Activated T-cell treated with anti-CD3 and anti-CD28 coated beads, Interleukin-2, amount 50 U/mL, for 1 hour (primary cell): ENCODE measurements at places on chromosomes 5 and 9.

DNA sequence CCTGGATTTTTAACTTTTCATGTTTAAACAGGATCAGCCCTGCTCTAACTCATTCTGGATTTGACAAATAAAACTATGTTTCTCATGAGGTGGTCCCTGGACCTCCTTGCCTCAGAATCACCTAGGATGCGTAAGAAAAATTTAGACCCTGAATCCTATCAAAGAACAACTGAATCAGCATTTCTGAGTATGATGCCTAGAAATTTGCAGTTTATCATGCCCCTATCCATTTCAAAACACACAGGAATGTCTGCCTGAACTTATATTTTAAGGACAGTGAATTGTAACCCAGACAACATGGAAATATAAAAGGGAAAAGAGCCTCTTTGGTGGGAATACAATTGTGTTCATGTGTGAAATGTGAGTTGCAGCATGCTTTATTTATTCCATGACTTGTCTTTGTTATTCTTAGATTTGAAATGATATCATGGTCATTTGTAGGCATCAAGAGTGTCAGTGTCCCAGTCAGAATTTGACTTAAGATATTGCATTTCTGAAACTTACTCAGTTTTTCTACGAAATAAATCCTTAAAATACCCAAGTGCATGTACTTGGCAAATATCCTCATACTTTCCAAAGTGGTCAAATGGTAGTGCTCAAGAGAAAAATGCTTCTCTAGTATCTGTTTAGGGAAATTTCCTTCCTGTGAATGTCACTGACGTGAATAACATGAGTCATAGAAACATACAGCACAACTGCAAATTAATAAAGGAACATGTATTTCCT is 144.3 kb downstream of the GIN1 start:
- no peak for DNase-seq

DNA sequence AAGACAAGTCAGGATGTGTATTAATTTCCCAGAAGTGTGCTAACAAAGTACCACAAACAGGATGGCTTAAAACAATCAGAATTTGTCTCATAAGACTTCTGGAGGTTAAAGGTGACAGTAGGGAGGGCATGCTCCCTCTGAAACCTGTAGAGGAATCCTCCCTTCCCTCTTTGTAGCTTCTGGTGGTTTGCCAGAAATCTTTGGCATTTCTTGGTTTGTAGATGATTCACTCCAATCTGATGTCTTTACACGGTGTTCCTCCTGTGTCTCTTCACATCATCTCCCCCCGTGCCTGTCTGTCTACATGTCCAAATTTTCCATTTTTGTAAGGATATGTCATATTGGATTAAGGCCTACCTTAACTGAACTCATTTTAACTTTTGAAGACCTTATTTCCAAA is 471.5 kb downstream of the ZNF608 start:
- no peak for DNase-seq

- DNase-seq, result no peak
These were observed 264.3 kb downstream of the ARRDC3 start for GRCh38 chr5:91118796-91119195.

DNA sequence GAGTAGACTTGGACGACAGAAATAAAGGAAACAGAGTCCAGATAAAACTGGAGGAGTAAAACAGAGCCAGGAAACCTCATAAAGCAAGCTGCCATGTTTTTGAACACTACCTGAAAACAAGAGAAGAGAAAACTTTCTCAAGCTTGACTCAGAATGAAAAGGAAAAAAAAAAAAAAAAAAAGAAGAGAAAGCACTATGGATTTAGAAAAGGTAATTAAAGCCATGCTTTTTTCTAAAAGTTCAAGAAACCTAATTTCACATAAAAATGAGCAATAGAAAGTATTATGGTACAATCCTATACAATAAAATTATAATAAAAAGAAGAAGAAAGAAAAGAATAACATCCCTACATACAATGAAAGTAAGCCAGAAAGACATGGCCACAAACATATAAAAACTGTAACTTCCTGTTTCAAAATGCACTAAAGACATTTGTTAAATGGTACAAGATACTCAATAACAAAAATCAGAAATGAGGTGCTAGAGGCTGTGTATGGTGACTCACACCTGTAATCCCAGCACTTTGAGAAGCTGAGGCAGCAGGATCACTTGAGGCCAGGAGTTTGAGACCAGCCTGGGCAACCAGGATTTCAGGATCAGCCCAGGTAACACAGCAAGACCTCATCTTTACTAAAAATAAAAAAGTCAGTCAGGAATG is 129.5 kb downstream of the SIL1 start:
- DNase-seq, result no peak

GRCh38 chr5:61402244-61402823 is 70.3 kb downstream of the ZSWIM6 start:
- no peak for DNase-seq

GRCh38 chr5:68272289-68272688 is 56.7 kb downstream of the PIK3R1 start:
- no peak for DNase-seq

DNA sequence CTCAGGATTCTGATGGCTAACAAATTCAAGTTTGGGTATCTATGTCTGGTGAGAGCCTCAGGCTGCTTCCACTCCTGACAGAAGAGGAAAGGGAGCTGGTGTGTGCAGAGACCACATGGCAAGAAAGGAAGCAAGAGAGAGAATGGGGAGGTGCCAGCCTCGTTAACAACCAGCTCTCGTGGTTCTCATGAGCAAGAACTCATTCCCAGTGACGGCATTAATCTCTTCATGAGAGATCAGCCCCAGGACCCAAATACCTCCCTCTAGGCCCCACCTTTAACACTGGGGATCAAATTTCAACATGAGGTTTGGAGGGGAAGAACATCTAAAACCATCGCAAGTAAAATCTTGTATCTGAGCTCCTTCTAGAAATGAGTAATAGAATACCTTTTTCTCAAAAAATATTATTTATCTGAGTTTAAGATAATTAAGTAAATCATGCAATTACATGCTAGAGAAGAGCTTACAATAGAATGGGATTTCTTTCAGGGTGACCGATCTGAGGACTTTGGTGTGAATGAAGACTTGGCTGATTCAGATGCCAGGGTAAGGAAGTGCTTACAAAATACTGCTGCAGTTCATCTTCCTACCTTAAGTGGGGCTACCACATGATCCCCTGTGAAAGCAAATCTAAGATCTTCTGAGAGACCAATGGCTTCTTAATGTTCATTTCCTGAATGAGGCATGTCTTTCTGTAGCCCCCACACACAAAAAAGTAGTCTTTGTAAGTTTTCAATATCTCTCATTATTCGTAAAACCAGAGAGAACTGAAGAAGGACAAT is 11.5 kb downstream of the ANXA1 start:
- no peak for DNase-seq

DNA sequence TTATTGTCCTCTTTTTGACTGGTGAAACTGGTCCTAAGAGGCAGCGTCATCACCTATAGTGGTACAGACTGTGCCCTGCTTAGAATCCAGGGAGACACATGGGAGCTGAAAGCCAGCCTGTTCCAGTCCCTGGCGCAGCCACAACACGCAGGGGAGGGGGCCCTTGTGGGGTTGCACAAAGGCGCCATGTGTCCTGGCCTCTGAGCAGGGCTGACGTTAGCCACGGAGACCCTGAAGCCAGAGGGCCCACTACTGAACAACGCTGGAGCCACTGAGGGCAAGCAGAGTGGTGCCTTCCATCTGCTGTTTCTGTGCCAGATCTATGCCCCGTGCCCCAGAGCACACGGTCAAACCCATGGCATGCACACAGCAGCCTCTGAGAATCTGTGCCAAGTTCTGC is 147.3 kb downstream of the ACTL7B start:
- DNase-seq, result no peak

DNA sequence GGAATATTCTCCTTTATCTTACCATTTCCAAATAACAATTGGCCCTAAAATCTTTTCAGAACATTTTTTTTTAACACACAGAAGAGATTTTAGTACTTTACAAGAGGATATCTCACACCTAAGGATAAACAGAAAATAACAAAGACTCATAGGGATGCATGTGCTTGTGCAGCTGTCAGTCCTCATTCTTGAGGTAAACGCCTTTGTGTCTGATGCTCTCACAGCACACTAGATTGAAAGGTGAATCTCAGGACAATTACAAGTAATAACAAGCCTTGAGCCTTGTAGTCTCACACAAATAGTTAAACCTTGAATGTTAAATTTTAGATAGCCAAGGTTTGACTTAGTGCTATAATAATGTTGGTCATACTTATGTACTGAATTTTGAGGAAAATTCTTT is 439.2 kb downstream of the PTPRD start:
- DNase-seq, result no peak

DNA sequence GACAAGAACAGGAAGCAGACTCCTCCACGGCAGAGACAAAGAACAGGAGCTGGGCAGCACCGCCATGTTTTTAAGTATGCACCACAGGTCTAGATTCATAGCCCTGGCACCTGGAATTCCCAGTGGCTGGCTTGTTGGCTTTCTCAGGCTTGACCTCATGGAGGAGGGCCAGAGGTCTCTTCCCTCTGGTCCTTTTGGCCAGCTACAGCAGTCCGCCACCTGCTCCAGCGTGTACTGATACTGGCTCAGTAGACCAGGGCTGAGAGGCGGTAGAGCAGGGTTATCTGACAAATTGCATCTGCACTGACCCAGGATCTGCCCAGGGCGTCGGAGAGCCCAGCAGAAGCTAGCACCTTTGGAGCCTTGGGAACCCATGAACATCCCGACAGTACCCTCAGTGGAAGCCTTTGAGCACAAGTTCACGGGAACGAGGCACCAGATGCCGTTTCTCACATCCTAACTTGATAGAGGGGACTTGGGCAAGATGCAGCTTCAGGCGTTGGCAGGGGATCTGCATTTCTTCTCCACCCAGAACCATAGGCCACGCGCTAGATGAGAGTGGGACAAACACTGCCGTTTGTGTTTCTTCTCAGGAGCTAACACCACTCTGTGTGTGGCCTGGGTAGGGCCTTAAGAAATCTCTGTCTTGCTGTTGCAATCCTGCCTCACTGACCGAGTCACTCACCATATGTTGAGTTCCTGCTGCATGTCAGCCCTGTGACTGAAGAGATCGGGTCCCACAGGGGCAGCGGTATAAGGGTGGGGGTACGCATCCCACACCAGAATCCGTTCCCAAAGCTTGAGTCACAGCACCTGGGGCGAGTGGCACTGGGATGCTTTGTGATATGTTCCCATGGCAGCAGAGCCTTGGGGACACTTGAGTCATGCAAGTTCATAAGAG is 90.3 kb upstream of the OTULINL start:
- no peak for DNase-seq

GRCh38 chr5:40909723-40910122 is 426 bp downstream of the C7 start:
- no peak for DNase-seq

DNA sequence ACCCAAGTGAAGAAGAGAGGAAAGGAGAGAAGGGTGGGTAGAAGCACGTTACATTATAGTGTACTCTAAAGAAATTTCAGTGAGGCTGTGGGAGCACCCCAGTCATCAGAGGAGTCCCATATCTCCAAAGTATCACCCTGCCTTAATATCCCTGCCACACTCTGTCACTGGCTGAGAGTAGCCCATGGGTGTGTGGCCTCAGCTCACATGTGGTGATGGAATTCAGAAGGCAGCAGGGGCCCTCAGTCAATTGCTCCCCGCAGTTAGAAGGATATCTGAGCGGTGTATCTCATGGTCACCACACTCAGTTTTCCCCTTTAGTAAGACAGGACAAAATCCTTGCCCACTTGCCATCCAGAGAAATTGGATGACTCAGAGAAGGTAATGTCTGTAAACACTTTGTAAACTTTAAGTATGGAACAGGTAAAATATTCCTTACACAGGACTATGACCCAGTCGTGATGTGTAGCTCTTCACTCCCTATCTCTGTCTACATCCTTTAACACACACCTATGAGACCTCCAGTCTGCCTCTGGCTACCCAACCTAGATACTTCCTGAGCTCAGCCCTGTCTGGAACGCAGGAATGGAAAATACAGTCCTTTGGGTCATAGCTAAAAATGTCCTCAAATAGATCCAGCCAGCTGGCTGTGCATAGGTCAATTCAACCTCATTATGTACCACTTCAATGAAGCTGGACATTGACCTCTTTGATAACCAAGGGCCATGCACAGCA is 24.3 kb upstream of the PLIN2 start:
- no peak for DNase-seq

- no peak for DNase-seq
These were observed 56.1 kb downstream of the KIAA1958 start for GRCh38 chr9:112542593-112543292.

DNA sequence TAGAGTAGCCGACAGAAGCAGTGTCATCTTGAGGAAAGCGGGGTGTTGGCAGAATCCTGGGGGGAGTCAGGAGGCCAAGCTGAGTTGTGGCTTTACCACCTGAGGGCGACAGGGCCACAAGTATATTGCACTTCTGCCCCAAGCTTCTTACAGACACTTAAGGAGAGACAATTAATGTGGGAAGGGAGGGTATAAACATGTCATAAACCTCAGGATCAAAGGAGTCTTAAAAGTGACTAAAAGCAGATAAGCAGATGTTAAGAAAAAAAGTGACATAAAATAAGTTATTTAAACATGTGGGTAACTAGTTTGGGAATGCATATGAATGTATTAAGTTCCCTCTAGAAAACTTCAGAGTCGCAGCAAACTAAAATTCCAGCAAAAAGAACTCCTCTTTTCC is 63.9 kb downstream of the ERAP1 start:
- DNase-seq, result no peak

DNA sequence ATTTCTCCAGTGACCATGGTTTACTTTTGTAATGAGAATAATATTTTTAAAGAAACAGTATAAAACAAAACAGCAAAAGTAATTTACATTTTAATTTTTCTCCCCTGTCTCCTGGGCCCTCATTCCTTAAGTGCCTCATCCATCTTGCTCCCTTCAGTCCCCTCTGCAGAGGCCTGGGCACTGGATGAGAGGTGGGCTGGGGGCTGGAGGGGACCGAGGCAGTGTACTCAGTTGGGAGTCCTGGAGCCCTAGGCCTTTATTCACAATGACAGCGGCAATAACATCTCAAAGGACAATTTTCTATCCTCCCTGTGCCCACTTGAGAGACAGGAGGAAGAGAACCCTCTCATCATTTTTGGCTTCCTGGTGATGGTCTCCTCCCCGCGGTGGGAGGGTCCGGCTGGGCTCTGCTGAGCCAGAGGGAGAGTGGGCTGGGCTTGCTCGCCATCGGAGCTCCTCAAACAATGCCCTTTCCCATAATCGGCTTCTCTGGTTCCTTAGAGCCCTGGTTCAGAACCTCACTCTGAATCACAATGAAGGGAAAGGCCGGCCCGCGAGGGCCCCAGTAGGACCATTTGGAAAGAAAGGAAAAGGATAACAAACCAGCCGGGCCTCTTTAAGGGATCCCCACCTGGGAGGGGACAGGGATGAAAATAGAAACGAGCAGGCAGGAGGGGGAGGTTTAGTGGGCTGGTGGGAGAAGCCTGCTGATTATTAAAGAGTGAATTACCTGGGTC is 9.7 kb upstream of the SMIM32 start:
- no peak for DNase-seq
